ENCODE measurements at places on chromosomes 7 and 10.
A peak's percentile ranks its signal among the peaks of the same experiment; 100 is the strongest.

DNA sequence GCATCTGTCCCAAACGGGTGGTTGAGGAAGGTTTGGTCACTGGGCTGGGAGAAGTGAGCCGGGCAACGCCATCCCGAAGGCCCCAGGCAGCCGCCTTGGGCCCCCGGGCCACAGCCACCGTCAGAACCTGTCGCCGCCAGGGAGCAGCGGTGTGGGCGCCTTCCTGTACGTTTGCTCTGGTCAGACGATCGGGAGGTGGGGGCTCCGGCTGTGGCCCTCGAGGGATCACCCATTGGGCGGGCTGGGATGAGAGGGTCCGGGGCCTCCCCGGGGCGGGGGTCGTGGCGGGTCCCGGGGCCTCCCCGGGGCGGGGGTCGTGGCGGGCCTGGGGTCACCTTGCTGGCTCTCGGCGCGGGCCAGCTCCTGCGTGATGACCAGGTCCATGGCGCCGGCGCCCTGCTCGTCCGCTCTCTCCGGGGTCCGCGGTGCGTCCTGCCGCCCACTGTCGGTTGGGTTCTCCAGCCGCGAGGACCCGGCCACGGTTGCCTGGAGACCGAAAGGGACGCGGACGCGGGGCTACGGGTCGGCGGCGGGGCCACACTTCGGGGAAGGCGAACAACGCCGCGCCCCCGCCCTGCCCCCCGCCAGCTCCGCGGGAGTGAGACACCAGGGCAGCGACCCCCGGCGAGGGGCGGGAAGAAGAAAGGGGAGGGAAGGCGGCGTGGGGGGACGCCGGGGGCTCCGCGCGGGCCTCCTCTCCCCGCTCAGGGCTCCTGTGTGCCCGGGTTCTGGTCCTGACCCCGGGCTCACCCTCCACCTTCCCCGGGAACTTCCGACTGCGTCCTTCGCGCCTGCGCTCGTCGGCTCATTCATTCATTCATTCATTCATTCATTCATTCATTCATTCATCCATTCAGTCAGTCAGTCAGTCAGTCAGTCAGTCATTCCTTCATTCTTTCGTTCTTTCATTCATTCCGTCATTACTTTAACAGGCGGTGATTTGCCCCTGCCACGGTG lies at the start of gene CFAP46:
TSS of gene CFAP46 (minus strand) at position 470 of the 957 bp plus-strand sequence. CDS start at position 384, 86 bp downstream.
- peak; percentile 92 for DNase-seq

- peak; percentile 71 for DNase-seq
Observed at GRCh38 chr10:119595676-119596515, 868 bp downstream of the TIAL1 start.

GRCh38 chr10:10584161-10584560 lies 433.5 kb upstream of the CELF2 start:
- no peak for DNase-seq

DNA sequence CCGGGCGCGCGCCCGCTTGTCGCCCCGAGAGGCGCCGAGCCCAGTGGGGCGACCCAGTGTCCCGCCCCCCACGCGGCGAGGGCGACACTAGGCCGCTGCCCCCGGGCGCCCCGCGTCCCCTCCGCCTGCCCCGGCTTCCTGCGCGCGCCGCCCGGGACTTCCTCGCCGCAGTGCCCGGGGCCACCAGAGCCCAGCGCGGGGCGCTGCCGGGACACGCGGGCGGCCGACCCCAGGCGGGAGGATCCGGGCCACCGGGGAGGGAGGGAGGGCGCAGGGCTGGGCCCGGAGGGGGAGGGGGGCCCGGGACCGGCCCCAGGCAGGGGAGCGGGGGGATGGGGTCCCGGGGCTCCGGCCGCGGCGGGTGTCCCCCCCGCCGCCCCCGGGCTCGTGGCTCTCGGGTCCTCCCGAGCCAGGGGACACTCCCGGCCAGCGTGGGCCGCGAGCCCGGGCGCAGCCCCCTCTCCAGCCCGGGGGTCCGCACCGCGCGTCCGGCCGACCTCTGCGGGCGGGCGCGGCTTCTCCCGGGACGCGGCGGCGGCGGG lies 435 bp upstream of the PWWP2B start:
- DNase-seq: peak; percentile 89

DNA sequence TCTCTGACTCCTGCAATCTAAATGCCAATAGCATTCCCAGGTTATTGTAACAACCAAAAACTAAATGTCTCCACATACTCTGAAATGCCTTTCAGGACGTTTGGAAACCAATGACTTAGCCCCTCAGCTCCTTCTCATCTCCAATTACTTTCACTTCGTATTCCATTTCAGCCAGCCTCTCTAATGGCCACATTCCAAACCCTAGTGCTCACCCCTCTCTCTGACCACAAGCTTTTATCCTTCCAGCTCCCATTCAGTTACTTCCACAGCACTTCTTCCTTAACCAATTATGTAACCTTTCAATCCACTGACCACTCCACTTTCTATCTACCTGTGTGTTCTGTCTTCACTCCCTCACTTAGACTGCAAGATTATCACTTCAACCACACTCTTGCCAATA lies 4.3 kb downstream of the NOC3L start:
- peak; percentile 84 for DNase-seq

- DNase-seq: no peak
Observed at GRCh38 chr10:123786896-123787295, 104.7 kb downstream of the CPXM2 start.

- no peak for DNase-seq
Observed at GRCh38 chr7:128435327-128435686, 20.4 kb upstream of the HILPDA start.

GRCh38 chr7:51973071-51973470 lies 656.5 kb upstream of the COBL start:
- no peak for DNase-seq

DNA sequence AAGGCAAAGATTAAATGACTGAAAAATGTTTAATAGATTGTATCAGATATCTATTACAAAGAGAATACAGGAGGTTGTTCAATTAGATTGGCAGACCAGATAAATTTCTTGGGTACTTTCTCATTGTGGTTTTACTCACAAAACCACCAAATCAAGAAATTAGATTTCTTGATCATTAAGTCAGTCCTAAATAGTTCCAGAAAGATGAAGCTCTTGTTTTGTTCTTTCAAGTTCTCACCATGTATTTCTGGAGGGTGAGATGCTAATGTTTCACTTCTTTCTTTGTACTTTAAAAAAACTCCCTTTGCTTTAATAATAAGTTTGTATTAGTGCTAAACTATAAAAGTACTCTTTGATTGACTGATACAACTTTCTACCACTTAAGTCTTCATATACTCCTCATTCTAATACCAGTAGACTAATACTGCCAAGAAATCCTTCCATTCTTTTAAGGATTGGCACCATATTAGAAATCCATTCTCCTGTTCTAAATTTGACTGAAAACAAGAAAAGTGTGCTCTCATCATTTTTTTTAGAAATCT lies 69.4 kb downstream of the RNF133 start:
- DNase-seq: no peak

- peak; percentile 84 for DNase-seq
Observed at GRCh38 chr7:102439963-102440795, 6.8 kb downstream of the ORAI2 start.

GRCh38 chr7:151087245-151088018 lies 1.2 kb downstream of the AGAP3 start:
- peak; percentile 85 for DNase-seq

DNA sequence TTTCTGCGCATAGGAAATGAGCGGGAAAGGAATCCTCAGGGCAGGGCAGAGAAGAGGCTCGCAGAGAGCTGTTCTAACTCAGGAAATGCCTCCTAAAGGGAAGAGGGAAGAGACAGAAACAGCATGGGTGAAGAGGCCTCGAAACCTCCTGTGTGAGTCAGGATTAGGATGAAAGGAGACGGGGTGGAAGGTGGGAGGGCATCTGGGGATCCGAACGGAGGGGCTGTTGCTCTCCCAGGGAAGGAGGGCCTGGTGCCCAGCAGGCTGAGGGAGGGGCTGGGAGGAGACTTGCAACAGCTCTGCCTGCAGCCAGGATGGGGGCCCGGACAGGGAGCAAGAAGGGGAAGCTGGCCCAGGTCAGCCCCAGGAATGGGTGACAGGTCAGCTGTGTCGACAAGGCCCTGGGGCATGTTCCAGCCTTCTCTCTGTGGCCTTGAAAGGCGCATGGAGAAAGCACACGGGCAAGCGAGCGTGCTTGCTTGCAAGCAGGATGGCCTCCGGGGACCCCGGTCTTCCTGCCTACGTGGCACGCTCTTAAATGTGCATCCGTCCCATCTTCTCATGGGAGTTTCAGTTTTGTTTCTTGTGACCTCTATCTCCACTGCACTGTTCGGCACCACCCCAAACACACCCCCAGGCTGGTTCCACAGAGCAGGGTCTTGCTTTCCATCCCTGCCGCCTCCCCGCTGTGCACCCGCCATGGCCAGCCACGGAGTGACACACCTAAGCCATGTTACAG lies 63.5 kb downstream of the HIPK2 start:
- no peak for DNase-seq

GRCh38 chr10:109914966-109915365 lies 8.3 kb downstream of the XPNPEP1 start:
- DNase-seq: peak; percentile 67

GRCh38 chr10:77667426-77668324 lies 30.1 kb upstream of the KCNMA1 start:
- DNase-seq: no peak

- DNase-seq: no peak
Observed at GRCh38 chr7:134098072-134098471, 29.1 kb upstream of the LRGUK start.

- peak; percentile 62 for DNase-seq
Observed at GRCh38 chr10:100993986-100994708, 5.5 kb upstream of the LZTS2 start.

- no peak for DNase-seq
Observed at GRCh38 chr10:128630787-128631252, 504.6 kb upstream of the MKI67 start.

- no peak for DNase-seq
Observed at GRCh38 chr7:140694592-140694991, 1.9 kb upstream of the NDUFB2 start.

DNA sequence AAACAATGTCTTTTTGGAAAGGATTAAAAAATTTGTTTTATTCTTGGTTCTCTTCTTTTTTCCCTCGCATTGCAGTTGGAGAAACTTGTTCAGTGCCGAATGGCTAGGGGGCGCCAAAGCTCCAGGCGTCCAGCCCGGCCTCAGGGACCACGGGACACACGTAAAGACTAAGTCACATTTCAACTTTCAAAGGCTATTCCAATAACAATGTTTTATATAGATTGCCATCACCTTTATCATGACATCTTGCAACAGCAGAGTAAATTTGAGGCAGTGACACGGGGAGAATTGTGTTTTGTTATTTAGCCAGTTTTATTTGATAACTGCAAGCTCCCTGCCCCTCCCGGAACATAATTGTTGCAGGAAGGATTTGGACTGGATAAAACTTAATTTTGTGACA lies 2.2 kb upstream of the IGFBP3 start:
- peak; percentile 71 for DNase-seq

DNA sequence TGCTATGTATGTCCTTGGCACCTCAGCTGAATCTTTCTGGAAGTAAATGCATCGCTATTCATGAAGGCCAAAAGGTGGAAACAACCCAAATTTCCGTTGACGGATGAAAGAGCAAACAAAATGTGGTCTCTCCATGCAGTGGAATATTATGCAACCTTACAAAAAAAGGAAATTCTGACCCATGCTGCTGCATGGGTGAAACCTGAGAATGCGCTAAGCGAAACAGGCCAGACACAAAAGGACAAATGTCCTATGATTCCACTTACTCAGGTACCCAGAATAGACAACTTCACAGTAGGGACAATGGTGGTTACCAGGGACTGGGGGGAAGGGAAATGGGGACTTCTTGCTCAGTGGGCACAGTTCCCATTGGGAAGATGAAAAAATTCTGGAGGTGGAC lies 158.8 kb downstream of the CAMK1D start:
- DNase-seq: no peak

DNA sequence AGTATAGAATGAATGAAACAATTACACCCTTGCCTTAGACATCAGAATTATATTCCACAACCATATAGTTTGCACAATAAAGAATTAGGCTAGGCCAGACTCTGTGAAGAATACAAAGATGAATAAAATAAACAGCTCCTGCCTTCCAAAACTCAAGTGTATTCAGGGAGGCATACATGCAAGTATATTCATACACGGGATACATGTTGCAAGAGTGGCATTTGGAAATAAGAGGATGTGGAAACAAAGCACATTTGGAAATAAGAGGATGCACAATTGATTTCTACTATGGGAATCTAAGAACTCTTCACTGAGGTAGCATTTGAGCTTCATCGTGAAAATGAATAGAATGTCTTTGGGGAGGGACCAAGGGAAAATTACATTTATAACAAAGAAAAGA lies 27.0 kb upstream of the TMEM26 start:
- no peak for DNase-seq

DNA sequence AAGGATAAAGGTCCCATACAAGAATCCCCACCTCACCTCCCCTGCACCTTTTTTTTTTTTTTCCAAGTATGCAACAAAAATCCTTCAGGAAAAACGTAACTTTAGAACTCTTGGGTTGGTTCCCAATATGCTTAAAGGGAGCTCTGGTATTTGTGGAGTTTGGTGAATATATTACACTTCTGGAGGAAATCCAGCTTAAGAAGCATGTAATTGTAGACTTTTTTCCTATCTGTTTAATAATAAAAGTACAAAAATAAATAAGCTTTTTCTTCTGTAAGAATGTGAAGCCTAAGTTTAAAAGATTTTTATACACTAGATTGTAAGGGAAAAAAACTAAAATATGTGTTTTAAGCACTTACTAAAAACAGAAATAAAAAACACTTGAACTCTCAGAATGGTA lies 102.3 kb downstream of the SORBS1 start:
- no peak for DNase-seq

- DNase-seq: no peak
Observed at GRCh38 chr7:21269021-21269420, 158.9 kb upstream of the SP4 start.

DNA sequence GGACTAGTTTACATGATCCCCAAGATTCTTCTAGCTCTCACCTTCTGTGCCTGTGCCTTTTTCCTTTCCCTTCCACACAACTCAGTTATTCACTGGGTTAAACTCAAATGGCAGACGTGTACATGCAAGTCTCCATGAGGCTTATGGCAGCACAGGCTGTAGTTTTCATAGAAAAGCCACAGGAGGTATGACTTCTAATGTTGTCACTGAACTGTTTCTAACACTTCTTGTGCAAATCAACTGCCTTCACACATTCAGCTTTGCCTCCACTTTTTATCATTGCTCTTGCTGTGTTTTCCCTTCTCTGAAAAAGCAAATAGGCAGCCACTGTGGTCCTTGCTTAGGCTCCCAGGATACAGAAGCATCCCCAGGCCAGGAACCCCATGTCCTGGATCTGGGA lies 5.3 kb upstream of the GIMAP5 start:
- DNase-seq: no peak

DNA sequence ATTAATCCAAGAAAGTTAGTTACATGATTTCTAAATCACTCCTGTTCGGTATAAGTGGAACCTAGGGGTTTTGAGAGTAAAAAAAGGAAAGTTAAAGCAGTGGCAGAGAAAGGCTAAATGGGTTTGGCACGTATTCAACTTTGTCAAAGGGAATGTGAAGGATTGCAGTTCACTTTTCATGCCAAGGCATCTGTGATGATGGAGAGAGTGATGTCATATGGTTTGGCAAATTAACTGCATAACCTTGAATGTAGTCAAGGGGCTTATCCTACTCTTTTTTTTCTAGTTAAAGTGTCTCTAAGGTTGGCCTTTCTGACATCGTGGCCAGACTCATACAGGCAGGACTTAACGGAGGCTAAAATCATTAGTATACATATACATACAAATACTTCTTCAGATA lies 277.8 kb downstream of the EXOC4 start:
- DNase-seq: no peak

- peak; percentile 81 for DNase-seq
Observed at GRCh38 chr10:124539935-124540641, 78.5 kb downstream of the LHPP start.
